Globus pallidus (tissue), 1 donor: ENCODE measurements at places on chromosomes 6 and 20.

- DNase-seq: peak; percentile 62
Observed at GRCh38 chr20:32902456-32903420, 44.0 kb downstream of the EFCAB8 start.

- DNase-seq: no peak
Observed at GRCh38 chr6:84967389-84967788, 203.0 kb upstream of the TBX18 start.

DNA sequence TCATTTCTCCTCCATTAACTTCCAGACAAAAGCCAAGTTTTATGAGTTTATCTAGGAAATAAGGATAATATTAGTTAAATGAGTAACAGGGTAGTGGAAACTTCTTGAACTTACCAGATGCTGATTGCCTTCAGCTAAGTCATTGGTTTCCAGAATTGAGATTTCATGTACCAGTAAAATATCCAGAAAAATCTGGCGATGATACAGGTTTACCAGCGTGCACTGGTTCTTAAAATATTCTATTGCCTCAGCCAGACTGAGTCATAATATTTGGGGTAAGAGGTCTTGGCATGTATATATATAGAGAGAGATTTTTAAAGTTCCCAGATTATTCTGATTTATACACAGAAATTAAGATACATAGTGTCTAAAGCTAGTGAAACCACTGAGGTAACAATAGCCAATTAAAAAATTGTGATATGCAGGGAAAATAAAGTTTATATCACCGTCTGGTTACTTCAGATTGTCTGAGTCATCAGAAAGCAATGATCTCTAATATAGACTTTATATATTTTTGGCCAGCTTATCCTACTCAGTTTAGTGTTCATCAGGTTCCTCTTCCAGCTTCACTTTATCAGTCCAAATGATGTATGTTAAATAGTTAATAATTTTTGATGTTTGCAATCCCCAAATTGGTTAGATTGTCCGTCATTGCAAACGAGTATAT, 39.5 kb upstream of the SDHAF4 start:
- no peak for DNase-seq

DNA sequence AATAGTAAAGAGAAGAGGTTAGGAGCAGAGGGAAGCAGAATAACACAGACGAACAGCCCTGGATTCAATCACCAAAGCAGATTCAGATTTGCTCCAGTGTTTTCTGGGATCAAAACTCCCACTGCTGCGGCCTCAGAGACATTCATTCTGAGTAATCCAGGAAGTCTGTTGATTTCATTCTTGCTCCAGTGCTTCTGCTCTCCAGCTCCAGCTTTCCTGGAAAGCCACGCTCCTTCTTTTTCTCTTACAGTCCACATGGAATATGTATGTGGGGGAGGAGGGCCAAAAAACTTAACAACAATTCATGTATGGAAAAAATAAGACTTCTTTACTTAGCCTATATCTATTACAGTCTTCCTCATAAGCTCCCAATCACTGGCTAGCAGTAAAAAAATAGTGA, 26.4 kb upstream of the UST start:
- DNase-seq: no peak

- no peak for DNase-seq
Observed at GRCh38 chr6:28864326-28864923, 59.4 kb downstream of the TRIM27 start.
